ENCODE measurements at places on chromosomes 2 and 18.

GRCh38 chr18:42617221-42617620 lies 498.3 kb downstream of the RIT2 start:
- DNase-seq: no peak

DNA sequence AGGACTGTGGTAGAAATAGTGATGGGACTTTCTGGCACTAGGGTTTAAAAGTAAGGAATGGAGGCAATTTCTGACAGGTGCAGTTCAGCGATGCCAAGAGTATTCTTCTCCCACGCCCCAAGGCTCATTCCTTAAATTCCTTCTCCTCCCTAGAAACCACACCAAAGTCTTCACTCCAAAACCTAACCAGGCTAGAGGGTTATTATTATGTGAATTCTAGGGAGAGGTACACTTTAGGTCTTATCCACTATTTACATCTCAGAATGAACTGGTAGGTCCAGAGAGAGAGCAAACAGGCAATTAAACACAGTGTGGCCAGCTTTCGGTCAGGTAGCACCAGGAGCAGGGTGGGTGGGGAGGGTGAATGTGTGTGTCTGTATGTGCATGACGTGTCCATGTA lies 11.4 kb downstream of the IL1F10 start:
- no peak for DNase-seq

DNA sequence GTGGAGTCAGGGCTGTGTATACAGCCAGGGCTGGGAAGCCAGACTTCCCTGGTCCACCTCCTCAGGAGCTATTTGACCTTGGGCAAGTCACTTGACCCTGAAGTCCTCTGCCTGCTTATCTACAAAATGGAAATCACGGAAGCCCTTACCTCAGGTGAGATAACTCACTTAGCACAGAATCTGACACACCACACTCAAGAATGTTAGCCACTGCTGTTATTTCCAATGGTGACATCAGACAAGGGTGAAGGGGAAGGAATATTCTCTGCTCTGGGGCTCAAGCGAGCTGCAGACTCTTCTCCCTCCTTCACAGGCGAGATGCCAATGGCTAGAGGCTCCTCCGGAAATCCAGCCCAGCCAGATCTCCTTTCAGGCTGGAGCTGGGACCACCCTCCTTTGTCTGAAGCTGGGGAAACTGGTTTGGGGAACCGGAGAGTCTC lies 189.6 kb downstream of the HAUS1 start:
- DNase-seq: no peak

DNA sequence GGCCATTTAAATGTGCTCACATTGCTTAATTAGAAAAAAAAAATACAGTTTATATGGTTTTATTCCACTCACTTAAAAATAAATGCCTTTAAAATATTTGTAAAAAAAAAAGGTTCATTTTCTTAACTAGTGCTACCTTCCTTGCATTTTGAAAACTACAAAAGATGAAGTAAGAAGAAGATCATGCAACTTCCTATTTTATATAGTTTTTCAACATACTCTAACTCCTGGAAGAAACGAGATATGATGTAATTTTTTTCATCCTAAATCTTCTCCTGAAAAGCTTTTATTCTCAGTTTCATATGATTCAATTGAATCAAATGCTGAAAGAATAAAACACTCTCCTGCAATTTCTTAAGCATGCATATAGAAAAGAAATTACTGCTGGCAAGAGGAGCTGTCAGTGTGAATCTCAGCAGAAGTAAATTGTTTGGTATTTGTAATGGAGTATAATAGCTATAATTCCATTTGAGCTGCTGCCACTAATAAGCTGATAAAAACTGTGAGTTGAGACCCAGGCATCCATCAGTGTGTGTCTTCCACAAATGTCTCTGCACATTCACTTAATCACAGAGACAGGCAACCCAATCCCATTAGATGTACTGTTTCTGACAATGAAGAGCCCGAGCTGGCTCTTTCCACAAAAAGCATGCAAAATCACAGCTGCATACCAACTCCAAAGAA lies 3.7 kb downstream of the FTCDNL1 start:
- DNase-seq: no peak

DNA sequence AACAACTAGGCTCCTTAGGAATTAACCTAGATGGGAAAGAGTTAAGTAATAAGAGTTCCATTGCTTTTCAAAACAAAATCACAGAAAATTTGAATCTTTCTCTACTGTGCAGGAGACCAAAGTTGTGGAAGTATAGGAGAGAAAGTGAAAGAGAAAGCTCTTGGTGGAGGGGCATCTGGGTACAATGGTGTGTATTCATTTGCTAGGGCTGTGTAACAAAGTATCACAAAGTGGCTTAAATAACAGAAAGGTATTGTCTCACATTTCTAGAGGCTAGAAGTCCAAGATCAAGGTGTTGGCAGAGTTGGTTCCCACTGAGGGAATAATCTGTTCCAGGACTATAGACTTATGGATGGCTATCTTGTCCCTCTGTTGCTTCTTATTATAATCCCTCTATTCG lies 50.5 kb upstream of the GORASP2 start:
- DNase-seq: no peak

DNA sequence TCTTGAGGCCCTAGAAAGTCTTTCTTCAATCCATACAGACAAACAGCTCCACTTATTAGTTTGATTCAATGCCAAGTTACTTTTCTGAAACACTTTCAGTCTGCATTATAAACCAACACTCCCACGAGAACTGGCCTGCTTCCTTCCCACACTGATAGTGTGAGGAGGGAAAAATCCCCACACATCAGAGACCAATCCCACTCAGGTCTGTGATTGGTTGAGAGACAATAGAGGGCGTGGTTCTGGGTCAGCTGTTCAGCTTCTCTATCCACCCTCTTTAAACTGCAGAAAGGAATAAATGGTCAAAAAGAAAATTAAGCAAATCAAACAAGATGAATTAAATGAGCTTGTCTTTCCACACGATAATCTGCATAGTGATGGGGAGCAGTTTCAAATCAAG lies 152.5 kb downstream of the NRP2 start:
- DNase-seq: no peak

- no peak for DNase-seq
These were observed 63.0 kb downstream of the NPAS2 start for GRCh38 chr2:100882645-100883613.

- no peak for DNase-seq
These were observed 144.9 kb upstream of the MYCN start for GRCh38 chr2:15795426-15795825.

DNA sequence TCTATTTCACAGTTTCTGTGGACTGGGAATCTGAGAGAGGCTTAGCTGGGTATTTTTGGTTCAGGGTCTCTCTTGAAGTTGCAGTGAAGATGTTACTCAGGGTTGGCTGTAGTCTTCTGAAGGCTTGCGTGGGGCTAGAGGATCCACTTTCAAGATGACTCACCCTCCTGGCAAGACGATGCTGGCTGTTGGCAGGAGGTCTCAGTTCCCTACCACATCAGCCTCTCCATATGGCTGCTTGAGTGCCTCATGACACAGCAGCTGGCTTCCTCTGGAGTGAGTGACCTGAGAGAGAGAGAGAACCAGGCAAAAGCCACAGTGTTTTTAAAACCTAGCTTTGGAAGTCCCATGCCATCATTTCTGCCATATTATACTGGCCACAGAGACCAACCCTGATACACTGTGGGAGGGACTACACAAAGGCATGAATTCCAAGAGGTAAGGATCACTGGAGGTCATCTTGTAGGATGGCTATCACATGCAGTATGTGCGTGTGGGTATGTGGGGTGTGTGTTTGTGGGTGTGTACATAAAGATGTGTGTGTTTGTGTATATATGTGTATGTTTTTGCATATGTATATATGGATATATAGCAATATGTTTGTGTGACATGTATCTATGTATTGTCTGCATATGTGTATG lies 25.1 kb downstream of the DNPEP start:
- no peak for DNase-seq

DNA sequence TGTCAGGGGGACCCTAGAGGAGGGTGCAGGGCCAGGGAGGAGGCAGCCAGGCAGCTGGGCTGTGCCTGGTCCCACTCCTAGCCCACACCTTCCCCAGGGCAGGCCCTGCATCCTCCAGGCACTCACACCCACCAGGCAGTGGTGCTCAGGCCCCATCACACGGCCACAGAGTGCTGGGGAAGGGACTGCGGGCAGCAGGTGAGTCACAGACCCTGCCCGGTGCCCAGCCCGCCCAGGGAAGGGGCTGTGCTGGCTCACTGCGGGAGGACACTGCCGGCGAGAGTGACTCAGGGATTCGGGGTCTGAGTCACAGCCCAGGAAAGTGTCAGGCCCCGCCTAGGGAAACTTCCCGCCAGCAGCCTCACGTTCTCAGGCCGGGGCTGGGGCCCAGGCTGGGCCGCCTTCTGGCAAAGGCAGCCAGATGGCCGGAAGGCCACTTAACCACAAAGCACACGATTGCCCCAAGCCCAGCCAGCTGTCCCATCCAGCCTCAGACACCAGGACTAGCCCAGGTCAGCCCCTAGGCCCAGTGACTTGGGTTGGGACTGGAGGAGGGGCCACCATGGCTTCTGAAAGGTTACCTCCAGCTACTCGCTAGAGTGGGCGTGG lies 42.2 kb downstream of the BIN1 start:
- peak; percentile 44 for DNase-seq

- no peak for DNase-seq
These were observed 97.4 kb upstream of the DDX18 start for GRCh38 chr2:117717072-117717471.

GRCh38 chr2:84495539-84496146 lies 20.7 kb upstream of the DNAH6 start:
- no peak for DNase-seq

GRCh38 chr18:54210463-54210862 lies 14.0 kb downstream of the MBD2 start:
- no peak for DNase-seq

DNA sequence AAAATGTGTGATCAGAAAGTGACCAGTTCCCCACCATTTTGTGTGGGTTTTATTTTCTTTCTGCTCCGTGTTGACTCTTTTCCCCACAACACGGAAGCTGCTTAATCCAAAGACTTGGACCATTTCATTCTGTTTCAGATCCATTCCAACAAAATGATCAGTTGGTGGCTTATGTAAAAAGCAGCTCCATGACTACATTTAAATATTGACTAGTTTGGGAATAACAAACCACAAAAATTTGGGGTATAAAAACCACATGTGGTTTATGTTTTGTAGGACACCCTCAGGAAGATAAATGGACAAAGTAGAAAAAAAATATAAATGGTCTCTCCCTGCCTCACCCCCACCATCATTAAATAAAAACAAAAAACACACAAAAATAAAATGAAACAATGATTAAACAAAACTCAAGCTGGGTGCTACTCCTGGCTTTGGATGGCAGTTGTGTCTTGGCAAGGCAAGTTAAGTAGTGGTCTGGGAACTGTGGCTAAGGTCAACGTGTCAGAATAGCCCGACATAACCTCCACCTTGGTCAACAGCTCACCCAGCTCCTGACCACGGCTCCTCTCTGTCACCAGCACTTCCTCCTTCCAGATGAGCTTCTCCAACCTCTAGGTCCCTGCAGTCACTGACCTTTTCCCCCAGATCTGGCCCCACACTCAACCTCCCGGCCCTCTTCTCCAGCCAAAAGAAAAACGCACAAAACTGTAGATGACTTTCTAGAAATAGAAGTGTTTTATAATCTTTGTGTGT lies 12.8 kb upstream of the WIPF1 start:
- no peak for DNase-seq

DNA sequence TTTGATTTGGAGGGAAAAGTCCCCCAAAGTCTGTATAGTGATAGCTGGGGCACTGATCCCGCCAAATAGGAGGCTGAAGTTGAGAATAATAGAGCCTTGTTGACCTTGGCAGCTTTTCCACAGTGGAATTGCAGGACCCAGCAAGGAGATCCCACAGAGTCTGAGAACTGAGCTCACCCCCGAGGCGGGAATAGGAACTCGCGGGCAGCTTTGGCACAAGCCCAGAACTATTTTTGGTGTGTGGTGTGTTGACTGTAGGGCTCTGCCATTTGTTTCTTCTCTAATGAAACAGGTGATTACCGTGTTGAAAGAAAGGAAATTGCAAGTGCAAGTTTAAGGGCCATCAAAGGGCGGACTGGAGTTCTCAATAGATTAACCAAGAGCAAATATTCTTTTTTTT lies 34.0 kb downstream of the SH3RF3 start:
- DNase-seq: no peak

DNA sequence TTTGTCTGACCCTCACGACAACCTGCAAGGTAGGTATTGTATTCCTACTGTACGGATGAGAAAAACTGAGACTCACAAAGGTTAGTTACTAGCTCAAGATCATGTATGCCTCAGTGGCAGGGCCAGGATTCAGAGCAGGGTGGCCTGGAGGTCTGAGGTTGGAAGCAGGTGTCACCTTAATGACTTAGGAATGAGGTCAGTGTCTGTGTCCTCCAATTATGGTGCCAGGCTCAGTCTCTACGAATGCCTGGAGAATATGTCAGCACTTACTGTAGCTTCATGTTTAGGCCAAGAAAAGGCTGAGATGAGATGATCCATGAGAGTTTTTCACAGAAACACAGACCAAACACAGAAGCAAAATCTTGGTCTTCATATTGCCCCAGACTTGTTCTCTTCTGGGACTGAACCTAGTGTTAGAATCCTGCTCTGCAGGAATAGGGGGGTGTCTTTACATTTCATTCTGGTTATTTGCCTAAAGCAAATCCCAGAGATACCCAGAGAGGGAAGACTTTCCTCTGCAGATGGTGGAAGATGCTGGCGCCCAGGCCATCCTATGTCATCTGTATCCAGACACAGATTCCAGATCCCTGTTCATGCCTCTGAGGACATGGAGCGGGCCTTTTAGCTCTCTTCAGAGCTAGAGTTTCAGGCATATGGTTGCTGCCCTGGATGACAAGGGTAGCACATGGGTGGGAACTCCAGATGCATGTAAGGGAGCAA lies 16.3 kb upstream of the RAB10 start:
- DNase-seq: no peak

DNA sequence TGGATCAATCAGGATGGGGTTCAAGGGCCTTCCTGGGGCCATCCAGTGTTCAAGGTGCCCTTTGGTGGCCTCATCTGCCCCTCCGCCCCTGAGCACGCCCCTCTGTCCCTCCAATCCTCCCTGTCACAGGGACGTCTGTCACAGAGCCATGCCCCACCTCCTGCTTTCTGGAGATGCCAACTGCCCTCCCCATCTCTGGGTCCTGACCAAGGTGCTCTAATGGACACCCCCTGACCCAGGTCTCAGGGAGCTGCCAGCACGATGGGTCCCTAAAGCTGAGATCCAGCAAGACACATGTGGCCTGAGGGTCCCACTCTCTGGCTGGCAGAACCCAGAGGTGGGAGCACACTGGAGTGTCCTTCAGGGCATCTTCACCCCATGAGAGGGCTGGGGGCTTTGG lies 2.1 kb upstream of the TEKT4 start:
- no peak for DNase-seq
